ENCODE measurements at places on chromosomes 7 and 10. TPM values are rescaled to one million over a fixed set of nuclear protein-coding genes. Genes with fewer than 3 reads are reported as not detected.

DNA sequence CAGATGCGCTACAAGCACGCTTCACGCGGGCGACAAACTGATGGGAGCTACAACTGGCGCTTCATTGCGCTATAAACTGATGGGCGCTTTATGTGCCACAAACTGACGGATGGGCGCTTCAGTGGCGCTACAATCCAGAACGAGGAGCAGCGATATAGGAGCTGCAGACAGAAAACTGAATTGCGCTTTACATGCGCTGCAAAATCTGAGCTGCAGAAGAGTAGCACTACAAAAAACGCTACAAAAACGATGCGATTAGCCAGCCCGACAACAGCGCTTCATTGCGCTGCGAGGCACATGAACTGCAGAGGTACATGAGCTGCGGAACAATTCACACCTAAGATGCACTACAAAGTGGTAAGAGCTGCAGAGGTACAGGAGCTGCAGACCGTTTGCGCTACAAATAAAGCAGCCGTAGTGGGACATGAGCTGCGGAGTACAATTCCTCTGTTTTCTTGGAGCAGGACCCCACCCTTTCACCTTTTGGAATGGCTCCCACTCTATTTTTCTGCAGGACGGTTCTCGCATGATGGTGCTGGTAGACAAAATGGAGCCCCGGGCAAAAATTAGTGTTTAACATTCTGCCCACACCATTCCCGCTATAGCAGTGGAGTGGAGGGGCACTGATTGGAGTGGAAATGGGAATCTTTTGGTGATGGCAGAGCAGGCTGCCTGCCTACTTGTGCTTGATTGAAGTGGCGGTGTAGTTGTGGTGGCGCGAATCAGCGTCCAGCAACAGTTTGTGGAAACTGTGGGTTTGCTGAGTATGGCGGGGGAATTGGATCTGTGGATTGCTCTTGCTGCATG, 1.2 kb upstream of the SGCE start:
- peak; percentile 36 for DNase-seq

Gene IMMP2L
- total RNA-seq = 30.2 TPM

Gene COL17A1
- total RNA-seq = not detected

- no peak for DNase-seq
Observed at GRCh38 chr7:103813970-103814369, 175.5 kb downstream of the RELN start.

GRCh38 chr7:15558756-15559155, 3.1 kb downstream of the AGMO start:
- no peak for DNase-seq

GRCh38 chr7:22043367-22043766, 97.7 kb upstream of the CDCA7L start:
- DNase-seq = no peak

- DNase-seq = no peak
Observed at GRCh38 chr10:50809596-50809995, 69.9 kb downstream of the ASAH2B start.
